ENCODE measurements at places on chromosomes 5 and 9.

GRCh38 chr5:1322036-1322900, 22.6 kb downstream of the CLPTM1L start:
- H3K27ac ChIP-seq: no peak overlapping the region
- peaks cover 4% of the 10 kb centered on the region for H3K4me1 ChIP-seq
- no peak for DNase-seq
- H3K27me3 ChIP-seq: no peaks in the 10 kb centered on the region
- H3K4me3 ChIP-seq: no peak overlapping the region
- peaks cover 18% of the 10 kb centered on the region for H3K36me3 ChIP-seq

- no peak overlapping the region for H3K27ac ChIP-seq
- no peaks in the 10 kb centered on the region for H3K4me1 ChIP-seq
- DNase-seq: no peak
- no peaks in the 10 kb centered on the region for H3K36me3 ChIP-seq
Measured at GRCh38 chr9:134227451-134228411, 63.4 kb upstream of the RNU6ATAC start.

- H3K36me3 ChIP-seq: no peaks in the 10 kb centered on the region
- DNase-seq: no peak
- H3K27ac ChIP-seq: no peak overlapping the region
- H3K4me3 ChIP-seq: no peak overlapping the region
Measured at GRCh38 chr5:15266229-15266628, 233.8 kb upstream of the FBXL7 start.

GRCh38 chr5:178247481-178248456, 15.2 kb upstream of the PHYKPL start:
- H3K36me3 ChIP-seq: no peaks in the 10 kb centered on the region
- DNase-seq: peak; percentile 78
- no peak overlapping the region for H3K27ac ChIP-seq
- H3K4me3 ChIP-seq: no peak overlapping the region
- H3K27me3 ChIP-seq: no peaks in the 10 kb centered on the region
